ENCODE measurements at places on chromosomes 13 and 19.

GRCh38 chr19:42287017-42287826, 14.7 kb upstream of the PRR19 start:
- no peak for DNase-seq

GRCh38 chr13:68125087-68125480, 894.9 kb upstream of the PCDH9 start:
- no peak for DNase-seq

DNA sequence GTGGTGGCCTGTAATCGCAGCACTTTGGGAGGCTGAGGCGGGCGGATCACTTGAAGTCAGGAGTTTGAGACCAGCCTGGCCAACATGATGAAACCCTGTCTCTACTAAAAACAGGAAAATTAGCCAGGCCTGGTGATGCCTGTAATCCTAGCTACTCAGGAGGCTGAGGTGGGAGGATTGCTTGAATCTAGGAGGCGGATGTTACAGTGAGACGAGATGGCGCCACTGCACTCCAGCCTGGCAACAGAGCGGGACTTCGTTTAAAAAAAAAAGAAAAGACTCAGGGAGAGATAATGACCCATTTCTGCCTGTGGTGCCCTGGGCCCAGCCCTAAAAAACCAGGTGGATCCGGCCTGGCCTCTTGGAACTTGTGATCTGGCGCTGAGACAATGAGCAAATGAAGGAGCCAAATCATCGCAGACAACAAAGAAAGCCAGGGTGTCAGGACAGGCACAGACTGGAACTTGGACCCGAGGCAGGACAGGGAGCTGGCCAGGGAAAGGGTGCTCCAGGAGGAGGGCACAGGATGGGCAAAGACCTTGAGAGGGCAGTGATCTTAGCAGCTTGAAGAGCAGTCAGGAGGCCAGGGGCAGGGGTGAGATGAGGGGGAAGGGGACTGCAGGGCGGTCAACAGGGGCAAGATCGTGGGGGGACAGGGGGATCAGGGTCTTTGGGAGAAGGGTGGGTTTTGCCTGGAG, 962 bp upstream of the JAK3 start:
- no peak for DNase-seq

DNA sequence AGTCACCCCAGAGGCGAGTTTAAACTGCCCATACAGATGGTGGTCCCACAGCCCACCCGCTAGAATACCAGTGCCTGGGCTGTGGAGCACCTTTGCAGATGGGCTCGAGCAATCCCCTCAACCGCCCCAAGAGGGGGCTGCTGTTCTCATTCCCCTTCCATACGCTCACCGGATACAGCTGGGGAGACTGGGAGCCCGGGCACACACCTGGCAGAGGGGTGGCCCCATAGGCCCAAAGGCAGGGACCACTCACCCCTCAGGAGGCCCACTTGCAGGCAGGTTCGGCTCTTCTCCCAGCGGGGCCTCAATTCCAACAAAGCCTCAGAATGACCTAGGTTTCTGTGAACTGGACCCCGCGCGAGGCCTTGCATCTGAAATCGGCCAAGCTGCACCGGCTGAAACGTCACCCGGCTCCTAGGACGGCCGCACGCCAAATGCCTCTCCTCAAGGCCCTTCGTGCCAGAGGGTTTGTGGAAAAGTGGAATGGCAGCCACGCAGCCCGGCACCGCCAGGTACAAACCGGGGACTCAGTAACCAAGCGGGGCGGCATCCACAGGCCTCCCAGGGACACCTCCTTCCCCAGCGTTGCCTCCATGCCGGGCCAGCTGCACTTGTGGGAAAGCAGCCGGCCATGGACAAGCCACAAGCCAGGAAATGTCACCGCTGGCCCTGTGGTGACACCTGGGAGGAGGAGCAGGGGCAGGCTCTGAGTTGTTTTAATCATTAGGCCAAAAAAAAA, 18.7 kb downstream of the MLLT1 start:
- peak; percentile 26 for DNase-seq

GRCh38 chr19:50547385-50548190, 20.6 kb downstream of the LRRC4B start:
- no peak for DNase-seq

DNA sequence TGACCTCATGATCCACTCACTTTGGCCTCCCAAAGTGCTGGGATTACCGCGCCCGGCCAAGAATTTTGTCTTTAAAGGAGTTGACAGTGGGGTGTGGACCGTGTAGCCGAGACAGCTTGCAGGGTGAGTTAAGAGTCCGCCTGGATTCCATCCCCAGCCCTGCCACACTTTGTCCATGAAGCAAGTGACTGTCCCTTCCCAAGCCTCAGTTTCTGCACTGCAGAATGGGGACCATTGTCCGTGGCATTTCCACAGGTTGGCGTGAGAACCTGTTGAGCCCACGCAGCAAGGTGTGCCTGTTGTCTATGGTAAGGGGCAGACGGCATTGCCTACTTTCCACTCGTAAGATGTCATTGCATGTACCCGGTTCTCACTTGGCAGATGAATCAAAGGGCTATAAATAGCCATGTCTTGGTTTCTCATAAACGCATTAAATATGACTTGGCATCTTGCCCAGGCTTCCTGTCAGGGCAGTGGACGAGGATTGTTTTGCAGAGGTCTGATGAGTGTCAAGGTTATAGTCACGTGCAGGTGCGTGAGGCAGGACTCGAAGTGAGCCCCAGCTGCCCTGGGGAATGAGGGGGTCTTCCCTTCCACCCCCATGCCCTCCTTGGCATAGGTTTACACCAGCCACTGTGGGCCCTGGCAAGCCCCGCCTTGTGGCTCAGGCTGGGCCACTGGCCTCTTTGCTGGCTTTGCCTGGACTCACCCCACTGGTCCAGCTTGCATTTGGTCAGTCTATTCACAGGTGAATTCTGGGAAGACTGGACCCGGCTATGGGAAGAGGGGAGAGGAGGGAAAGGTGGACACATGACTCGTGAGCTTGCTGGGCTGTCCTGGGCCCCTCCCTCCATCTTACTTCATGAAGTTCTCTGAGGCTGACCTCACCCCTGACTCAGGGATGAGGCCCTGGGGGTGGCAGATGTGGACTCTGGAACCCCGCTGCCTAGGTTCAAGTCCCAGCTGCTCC, 14.6 kb downstream of the FAM187B start:
- DNase-seq: peak; percentile 92

GRCh38 chr13:25971459-25972145, 80.2 kb downstream of the SHISA2 start:
- peak; percentile 51 for DNase-seq

DNA sequence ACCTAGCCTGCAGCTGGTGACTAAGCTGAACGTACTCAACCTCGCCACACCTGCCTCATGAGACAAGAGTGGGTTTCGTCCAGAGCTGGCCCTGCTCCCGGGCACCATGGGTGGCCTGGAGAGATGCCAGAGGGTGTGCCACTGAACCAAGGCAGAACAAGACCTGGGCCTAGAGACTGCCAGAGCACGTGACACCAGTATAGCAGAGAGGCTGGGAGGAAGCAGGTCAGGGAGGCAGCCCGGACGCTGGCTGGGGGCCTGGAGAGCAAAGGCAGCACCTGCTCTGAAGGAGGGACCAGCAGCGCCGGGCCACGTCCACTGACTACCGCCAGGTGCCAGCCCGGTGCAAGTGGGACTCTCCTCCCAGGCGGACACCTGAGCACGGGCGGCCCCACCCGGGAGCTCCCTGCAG, 7.3 kb upstream of the C13orf46 start:
- DNase-seq: no peak

- no peak for DNase-seq
These were observed 72.8 kb downstream of the ATP11A start for GRCh38 chr13:112762690-112763080.

GRCh38 chr13:66528180-66528579, 702.0 kb downstream of the PCDH9 start:
- no peak for DNase-seq

GRCh38 chr19:45693106-45693788, 781 bp downstream of the QPCTL start:
- DNase-seq: peak; percentile 69

- DNase-seq: no peak
These were observed 988.0 kb downstream of the PCDH17 start for GRCh38 chr13:58619396-58620113.

DNA sequence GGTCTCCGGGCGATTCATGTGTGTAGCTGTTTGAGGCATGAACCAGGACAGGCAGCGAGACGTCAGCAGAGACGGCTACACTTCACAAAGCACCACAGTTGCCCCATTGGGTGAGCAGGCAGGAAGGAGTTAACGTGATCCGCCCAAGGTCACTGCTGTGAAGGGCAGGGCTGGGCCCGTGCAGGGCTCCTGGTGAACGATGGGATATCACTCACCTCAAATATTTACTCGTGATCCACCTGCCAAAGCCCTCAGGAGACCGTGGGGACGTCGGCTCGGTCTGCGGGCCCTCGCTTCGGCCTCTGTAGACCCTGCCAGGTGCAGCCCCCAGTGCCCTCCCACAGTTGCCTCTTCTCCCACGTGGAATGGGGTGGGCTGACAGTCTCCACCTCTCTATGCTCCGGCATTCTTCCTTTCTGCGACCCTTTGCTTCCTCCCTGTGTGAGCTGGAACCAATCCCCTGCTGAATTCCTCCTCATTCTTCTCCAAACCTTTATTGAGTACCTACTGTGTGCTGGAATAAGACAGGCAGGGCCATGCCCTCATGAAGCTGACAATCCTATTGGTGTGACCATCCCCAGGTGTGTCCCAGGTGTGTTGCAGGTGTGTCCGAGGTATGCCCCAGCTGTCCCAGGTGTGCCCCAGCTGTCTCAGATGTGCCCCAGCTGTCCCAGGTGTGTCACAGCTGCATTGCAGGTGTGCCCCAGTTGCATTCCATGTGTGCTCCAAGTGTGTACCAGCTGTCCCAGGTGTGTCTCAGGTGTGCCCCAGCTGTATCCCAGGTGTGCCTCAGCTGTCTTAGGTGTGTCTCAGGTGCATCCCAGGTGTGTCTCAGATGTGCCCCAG, 2.0 kb upstream of the GRK1 start:
- DNase-seq: no peak

DNA sequence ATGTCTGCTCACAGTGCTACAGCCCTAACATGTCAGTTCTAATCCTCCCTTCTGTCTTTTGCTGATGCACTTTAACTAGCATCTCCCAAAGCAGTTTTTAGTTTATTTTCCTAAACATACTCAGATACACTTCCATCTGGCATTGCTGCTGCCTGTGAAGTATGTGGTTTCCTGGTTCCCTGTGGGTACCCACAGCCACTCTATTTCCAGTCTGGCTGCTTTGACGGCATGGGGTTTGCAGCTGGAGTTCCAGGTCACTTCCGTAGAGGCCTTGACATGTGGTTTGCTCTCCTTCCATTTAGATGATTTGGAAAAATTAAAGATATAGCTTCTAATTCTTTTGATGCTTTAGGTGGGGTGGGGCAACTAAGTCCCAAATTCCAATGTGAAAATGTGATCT, 375.5 kb downstream of the PCDH20 start:
- no peak for DNase-seq

DNA sequence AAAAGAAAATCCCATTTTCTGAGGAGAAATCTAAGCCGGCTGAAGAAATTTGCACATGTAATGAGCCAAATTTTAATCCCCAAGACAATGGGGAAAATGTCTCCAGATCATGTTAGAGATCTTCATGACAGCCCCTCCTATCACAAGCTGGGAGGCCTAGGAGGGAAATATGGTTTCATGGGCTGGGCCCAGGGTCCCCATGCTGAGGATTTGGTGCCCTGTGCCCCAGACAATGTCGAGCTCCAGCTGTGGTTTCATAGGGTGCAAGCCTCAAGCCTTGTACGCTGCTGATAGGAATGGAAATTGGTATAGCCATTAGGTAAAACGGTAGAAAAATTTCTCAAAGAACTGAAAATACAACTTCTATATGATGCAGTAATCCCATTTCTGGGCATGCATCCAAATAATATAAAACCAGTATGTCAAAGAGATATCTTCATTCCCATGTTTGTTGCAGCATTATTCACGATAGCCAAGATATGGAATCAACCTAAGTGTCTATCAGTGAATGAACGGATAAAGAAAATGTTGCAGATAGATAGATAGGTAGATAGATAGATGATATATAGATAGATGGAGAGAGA, 19.3 kb upstream of the FREM2 start:
- no peak for DNase-seq

- DNase-seq: no peak
These were observed 251.8 kb downstream of the UQCRFS1 start for GRCh38 chr19:28960986-28961705.

- no peak for DNase-seq
These were observed 140.3 kb upstream of the GPC6 start for GRCh38 chr13:93086329-93086728.

- no peak for DNase-seq
These were observed 43.1 kb downstream of the PCCA start for GRCh38 chr13:100131863-100132574.

GRCh38 chr19:13441810-13442512, 64.3 kb downstream of the CACNA1A start:
- peak; percentile 6 for DNase-seq

DNA sequence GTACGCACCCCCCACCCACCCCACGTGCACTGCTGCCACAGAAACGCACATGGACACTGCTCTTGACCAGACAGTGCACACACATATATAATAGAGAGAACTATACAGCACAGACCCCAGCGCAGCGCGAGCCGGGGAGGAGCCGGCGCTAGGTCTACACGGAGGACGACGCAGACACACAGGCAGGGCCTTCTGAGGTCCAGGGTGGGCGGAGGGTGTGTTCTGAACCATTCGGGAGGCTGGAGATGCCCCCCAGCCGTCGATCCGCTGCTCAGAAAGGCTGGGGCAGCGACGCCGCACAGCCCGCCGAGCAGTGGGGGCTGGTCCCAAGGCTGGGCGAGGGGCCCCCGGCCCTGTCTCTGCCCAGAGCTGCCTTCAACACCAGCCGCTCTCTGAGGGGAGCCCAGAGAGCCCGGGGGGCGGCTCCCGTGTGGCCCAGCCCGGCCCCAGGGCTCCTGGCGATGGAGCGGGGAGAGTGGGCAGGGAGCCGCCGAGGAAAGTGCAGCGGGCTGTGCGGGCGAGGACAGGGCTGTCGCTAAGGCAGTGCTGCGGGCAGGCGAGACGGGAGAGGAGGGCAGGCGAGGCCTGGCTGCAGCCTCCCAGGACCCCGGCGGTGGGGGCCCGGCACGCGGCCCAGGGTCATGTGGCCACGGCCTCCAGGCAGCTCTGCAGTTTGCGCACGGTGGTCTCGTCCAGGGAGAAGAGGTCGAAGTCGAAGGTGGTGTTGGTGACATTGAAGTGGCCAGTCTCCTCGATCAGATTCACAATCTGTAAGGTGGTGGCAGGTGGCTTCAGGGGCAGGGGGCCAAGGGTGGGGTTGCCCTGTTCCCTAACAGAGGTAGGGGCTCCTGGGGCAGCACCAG, 67.1 kb downstream of the MLLT1 start:
- DNase-seq: no peak

Data from CD4-positive, alpha-beta T cell treated with Interleukin-1 beta for 1 hour (primary cell).